SJSA1 (cell line): ENCODE measurements at places on chromosomes 5 and 9.
A peak's percentile ranks its signal among the peaks of the same experiment; 100 is the strongest.

DNA sequence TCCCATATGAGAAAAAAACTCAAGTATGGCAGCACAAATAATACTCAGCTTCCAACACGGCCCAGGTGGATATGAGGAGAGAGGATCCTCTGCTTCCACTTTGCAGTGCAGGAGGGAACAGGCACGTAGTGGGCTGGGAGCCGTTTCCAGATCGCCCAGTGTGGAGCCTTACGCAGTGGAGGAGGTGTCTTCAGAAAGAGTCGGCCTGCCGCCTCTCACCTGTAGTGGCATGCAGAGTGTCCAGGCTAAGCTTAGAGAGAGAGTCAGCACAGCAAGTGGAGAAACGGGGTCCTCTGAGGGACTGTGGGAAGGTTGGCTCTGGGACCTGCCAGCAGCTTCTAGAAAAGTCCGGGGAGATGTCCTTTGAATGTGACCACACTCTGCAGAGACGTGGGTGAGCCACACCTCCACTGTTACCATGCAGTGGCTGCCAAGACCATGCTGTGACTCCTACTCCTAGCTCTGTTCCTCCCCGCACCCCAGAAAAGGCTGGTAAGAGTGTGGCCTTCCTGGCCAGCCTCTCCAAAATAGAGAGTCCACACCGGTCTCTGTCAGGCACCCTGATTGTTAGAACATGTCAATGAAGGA is 3.5 kb upstream of the SEMA4D start:
- no peak for DNase-seq

- DNase-seq, result no peak
These were observed 35.3 kb downstream of the SNX24 start for GRCh38 chr5:122880749-122881148.

DNA sequence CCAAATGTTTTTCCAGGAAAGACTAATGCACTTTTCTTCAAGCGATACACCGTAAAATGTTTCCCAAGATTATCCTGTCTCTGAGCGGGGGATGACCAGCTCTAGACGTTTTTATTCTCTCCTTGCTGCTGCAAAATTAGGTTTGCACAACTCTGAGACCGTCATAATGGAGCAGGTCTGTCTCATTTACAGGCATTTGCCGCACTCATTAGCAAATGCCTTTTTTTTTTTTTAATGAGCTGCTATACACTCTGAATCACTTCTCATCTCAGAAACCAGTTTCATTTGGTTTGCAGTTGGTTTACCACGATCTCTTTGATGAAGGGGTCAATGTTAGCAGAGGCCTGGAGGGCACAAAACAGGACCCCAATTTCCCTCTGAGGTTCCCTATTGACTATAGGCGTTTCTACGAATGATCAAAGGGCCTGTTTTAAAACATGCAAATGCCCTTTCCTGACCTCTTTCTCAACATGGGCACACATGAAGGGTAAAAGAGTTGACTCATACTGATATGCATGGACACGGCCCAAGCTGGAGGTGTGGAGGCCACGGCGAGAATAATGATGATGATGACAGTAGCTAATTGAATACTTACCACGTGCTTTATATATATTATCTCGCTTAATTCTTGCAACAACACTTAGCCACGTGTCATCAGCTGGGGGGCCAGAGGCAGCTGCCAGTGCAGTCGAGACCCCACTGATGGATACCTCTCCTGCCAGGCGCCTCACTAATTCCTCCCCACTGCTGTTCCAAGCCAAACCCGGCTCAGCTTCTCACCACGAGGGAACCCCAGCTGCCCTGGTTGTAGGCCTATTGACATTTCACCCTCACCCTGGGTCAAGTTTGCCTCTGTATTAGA is 89.9 kb upstream of the PTCH1 start:
- DNase-seq, result no peak

GRCh38 chr9:105967797-105968196 is 273.5 kb downstream of the TMEM38B start:
- no peak for DNase-seq

DNA sequence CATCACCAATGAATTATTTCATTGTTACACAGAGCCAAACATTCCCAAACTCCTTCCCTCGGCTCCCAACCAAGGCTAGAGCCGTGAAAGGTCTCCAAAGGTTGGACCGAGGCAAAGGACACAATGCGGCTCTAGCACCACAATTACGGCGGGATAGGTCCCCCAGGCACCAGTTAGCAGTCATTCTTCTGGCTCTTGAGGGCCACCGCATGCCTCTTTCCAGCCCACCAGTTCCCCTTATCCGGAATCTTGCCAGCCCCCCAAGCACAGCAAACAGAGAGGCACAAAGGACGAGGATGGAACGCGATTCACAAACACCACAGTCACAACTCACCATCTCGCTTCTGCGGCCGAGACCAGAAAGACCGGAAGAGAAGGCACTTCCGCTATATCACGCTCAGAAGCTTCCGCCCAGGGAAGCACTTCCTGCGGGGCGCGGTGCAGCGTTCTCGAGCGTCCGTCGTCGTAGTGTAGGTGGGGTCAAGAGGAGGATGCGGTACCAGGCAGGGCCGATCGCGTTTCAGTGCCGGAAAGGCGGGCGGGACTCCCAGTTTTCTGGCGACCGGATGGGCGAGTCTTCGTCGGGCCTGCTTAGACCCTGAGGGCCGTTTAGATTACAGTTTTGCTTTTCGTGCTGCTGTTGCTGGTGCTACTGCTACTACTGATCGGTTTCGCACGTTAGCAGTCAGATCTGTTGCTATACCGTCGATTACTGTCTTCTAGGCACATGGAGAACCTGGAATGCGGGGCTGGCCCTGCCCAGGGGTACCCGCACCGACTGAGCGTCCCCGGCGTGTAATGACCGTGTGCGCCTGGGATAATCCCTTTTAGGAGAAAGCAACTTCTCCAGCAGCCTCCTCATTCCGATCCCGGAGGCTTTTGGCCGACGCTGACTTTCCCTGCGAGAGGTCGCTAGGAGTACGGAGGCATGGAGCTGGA is at the start of gene RPL37:
RPL37 (minus strand) TSS at position 374 of the 939 bp plus-strand sequence; CDS start at position 337, 37 bp downstream.
- peak; percentile 96 for DNase-seq

GRCh38 chr9:127516835-127517607 is 65.7 kb downstream of the LRSAM1 start:
- DNase-seq, result no peak

- no peak for DNase-seq
These were observed 128.7 kb upstream of the APC start for GRCh38 chr5:112608975-112609374.

DNA sequence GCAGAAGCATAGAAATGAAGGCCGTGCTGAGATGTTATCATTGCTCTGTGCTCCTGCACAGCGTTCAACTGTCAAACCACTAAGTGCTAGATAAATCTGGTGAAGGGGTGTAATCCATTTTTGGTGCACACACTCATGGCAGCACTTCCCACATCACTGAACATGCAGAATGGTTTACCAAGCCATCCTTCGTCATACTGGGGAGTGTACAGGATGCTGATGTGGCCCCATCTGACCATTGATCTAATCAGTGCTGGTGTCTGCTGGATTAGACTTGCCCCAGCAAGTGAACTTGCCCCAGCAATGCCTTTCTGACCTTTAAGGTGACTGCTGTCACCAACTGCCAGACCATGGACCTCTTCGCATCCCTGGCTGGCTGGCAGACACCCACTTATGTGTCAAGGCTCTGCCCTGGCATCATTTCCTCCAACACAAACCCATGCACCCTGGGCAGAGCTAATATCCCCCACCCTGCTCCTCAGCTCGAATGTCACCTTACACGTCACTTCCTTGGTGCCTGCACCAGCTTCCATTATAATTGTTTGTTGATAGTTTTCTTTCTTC is 4.2 kb upstream of the SEMA4D start:
- no peak for DNase-seq

DNA sequence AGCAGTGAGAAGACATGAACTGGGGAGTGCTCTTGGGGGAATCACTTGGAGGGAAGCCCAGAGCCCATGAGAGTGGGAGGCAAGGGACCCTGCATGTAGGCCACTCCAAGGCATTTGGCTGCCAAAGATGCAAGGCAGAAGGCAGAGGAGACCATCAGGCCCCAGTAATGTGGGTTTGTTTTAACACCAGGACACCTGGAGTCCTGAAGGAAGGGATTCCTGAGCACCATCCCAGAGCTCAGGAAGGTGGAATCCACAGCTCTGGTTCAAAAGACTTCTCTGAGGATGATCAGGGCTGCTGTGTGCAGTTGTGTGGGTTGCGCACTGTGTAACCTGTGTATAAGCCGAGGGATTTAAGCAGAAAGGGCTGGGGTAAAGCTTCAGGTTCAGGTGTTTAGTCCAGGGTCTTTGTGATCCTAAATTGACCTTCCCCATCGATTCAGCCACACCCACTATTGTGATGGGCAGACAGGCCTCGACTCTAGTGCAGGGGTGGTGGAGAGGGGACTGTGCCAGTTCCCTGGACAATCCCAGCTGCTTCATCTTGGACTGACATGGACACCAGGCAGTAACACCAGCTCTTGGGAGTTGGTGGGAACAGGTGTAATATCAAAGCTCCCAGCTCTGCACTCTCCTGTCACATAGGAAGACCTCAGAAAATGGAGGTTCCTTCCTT is 11.0 kb downstream of the B4GALT7 start:
- no peak for DNase-seq

DNA sequence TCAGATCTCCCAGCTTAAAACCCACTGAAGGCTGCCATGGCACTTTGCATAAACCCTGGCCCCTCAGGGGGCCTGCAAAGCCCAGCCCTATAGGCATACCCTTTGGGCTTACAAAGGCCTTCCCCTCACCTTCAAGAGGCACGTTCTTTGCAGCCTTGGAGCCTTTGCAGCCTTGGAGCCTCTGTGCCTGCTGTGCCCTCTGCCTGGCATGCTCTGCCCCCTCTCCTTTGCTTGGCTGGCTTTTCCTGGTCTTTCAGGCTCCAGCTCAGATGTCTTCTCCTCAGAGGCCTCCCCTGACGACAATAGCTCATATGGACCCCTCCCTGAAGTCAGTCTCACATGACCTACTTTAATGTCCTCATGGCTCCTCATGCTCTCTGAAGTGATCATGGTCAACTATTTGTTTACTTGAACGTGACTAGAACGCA is 60.3 kb downstream of the CXXC5 start:
- no peak for DNase-seq

- no peak for DNase-seq
These were observed 53.7 kb upstream of the IFNK start for GRCh38 chr9:27470291-27470856.

DNA sequence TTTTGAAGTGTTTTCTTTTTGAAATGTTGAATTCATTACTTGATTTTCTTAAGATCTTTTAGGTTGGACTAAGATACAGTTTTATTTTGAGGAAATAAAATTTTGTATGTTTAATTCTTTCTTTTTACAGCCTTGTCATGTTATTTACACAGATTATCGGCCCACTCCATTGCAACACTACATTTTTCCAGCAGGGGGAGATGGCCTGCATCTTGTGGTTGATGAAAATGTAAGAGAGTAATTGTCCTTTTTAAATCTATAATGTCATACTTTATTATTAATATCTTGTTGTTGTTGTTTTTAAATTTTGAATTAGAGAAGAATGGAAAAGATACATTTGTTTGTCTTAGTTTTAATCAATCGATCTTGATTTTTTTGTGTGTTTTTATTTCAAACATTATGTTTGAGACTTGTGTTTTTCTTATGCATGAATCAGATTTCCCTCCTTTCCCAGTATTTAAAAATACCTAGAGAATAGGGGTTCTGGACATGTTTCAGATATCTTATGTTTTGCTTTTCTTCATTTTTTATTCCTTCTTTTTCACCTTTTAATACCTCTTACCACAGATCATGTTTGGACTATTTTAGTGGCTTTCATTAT is 36.7 kb downstream of the MTREX start:
- peak; percentile 42 for DNase-seq

GRCh38 chr9:94081435-94081834 is 2.8 kb upstream of the PTPDC1 start:
- DNase-seq, result no peak

DNA sequence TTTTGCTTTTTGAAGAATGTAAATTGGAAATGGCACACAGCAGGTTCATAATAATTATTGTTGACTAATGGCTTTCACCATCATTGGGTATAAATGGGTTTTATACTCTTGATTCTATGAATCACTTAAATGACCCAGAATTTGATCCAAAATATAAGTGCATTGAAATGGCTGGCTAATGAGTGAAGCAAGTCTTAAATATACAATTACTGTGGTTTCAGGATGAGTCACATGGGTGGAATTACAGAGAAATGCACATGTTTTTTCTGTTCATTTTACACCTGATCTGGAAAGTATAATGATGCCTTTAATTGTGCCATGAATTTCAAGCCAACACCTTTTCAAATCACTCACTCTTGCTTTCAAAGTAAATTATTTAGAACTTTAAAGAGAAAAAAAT is 380.8 kb upstream of the CD180 start:
- DNase-seq, result no peak

- no peak for DNase-seq
These were observed 28.8 kb downstream of the PPP2R2B start for GRCh38 chr5:146849694-146850303.

GRCh38 chr9:26326563-26326962 is 566.0 kb downstream of the CAAP1 start:
- peak; percentile 10 for DNase-seq

DNA sequence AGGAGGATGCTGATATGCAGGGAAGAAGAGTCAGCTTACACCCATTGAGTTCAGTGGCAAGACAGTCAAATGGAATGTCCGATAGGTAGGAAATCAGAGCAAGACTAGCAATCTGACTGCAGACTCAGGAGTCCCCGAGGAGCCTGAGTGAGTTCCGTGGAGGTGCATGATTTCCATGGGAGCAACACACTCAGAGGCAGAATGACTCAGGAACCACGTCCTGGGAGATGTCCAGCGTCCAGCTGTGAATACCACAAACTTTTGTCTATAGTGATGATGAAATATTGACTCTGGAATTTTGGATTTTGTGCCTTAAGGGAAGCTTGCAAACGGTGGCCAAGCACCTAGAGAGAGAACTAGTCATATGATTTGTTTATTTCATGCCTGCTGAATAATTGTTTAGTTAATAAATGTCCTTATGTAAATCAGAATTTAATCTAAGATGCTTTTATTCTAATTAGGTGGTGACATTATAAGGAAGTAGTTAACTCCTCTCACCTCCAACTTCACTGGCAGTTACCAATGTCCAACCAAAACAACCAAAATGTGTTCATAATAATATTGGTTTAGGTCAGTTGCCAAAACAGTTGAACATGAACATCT is 100.4 kb downstream of the PDE4D start:
- DNase-seq, result peak; percentile 67

DNA sequence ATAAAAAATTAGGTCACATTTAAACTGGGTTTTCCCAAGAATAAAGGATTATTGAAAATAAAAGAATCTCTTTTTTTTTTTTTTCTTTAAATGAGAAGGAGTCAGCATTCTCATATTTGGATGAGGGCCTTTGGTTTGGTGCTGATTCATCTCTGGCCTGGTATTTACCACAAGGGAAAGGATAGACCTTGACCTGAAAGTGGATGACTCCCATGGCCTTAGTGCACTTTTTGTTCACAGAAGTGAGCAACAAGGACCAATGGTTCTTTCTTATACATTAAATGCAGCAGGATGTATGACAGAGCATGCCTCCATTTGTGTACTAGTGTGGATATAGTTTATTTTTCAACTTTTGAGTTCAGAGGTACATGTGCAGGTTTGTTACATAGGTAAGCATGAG is 6.9 kb downstream of the YTHDC2 start:
- DNase-seq, result no peak

- no peak for DNase-seq
These were observed 349.2 kb upstream of the ADAMTSL1 start for GRCh38 chr9:18124760-18125159.
